Cortex of kidney (tissue), 1 donor: ENCODE measurements at places on chromosomes 2 and 18.

DNA sequence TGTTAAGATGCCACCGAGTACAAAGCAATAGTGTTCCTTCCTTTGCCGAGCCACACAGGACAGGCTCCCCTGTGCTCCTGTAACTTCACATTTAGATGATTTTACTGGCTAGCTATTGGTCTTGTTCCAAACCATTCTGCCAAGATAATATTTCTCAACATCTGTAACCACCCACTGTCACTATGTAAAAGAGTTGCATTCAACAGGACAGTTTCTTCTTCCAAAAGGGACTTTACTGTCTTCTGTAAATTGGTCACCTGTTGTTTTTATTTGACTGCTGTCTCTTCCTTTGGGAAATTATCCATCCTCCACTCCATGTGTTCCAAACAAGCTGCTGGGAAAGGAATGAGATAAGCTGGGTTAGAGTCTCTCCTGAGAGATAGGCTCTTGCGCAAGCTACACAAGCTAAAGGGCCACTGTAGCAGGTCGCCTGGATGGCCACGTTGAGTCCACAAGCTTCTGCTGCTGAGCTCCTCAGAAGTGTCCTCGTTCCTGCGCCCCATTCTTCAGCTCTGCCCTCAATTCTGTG, 14.4 kb upstream of the BZW1 start:
- no peak for DNase-seq

DNA sequence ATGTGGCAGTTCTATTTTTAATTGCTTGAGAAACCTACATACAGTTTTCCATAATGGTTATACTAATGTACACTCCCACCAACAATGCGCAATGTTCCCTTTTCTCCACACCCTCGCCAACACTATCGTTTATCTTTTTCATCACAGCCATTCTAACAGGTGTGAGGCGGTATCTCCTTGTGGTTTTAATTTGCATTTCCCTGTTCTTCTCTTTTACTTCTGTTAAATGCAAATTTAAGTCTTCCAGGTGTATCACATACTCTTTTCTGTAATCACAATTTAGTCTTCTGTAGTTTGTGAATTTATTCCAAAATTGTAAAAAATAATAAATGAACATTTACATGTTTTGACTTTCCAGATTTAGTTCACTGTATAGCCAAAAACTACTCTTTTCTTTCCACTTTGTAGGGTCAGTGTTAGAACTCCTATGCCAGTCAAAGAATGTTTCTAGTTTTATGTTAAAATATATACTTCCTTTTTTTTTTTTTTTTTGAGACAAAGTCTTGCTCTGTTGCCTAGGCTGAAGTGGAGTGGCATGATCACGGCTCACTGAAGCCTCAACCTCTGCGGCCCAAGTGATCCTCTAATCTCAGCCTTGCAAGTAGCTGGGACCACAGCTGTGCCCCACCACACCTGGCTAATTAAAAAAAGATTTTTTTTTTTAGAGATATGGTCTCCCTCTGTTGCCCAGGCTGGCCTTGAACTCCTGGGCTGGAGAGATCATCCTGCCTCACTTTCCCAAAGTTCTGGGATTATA, 15.4 kb upstream of the ACYP2 start:
- DNase-seq: no peak

DNA sequence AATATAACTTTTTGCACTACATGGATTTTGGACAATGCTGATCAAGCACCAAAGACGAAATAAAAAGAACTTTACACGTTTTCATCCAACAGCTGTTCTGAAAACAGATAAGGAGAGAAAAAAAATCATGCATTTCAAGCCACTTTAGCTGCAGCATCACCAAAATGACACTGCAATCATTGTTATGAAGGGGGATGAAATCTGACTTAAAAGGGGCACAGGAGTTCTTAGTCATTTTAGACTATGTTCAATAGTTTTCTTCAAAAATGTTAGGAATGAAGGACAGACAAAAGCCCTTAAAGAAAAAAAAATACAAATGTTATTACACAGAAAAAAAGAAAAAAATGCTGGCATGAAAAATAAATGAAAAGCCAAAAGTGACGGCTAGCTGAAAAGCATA, 71.2 kb downstream of the CUL3 start:
- DNase-seq: no peak

DNA sequence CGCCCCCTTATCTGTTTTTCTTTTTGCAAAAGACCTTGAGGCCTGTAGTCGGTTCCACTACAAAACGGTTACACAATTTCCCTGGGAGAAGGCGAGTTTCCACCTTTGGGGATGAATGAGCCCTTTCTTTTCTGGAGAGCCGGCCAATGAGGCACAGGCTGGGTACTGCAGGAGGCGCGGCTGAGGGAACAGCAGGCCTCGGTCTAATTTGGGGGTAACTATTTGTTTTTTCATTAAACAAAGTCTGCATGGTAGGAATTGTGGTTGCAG, 129.2 kb downstream of the MYCN start:
- no peak for DNase-seq

DNA sequence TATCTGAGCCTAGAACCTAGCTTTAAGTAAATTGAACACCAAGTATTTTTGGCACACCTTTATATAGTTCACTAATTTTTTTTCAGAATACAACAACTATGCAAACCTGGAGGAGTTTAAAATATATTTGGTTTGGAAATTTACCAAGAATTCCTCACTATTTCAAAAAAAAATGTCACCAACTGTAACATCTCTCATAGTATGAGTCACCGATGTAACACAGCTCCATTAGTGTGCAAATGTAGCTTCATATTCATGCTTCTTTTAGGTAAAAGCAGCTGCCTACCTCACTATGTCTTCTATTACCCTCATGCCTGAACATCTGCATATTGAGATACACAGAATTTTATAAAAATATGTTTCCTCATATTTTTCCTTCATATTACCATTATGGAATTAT, 80.5 kb downstream of the NRXN1 start:
- no peak for DNase-seq

DNA sequence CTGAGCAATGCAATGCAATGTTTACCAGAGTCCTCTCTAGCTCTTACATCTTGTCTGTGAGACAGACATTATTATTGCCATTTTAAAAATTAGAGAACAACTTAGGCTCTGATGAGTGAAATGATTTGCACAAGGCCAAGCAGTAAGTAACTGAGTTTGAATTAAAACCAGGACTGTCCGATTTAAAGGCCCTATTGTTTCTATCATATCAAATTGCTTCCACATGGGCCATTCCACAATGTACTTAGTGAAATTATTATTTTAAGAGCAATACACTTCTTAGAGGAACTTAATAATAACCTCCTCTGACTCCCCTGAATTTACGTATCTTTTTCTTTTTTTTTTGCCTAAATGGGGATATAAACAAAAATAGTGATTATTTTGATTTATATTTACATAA, 64.6 kb downstream of the PLCL1 start:
- no peak for DNase-seq

GRCh38 chr18:78871618-78872017, 108.0 kb upstream of the SALL3 start:
- no peak for DNase-seq

DNA sequence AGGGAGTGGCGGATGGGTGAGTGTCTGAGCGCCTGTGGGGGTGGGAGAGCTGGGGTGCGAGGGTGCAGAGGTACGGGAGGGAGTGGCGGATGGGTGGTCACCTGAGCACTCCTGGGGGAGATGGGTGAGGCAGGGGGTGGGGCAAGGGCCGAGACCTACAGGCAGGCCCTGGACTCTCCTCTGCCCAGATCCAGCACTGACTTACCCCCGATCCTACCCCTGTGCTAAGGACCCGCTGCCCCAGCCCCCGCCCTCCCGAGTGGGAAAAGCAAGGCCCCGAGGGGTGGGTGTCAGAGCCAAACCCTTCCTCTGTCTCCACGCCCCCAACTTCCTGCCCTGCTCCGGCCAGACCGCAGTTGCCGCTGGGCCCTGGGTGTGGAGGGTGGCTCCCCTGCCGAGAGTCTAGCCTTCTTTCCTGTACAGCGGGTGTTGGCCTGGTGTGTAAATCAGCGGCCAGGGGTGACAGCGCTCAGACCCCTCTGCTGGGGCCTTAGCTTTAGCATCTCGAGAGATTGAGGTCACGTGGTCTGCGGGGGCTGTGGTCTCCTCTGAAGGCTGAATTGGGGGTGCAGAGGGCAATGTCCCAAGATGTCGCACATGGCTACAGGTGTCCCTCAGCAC, 12.5 kb downstream of the BOK start:
- DNase-seq: no peak

- DNase-seq: no peak
These were observed 45.7 kb downstream of the COL4A4 start for GRCh38 chr2:227118353-227118752.

GRCh38 chr2:197759625-197760292, 25.4 kb downstream of the BOLL start:
- no peak for DNase-seq
